ENCODE measurements at places on chromosomes 1 and 21.

DNA sequence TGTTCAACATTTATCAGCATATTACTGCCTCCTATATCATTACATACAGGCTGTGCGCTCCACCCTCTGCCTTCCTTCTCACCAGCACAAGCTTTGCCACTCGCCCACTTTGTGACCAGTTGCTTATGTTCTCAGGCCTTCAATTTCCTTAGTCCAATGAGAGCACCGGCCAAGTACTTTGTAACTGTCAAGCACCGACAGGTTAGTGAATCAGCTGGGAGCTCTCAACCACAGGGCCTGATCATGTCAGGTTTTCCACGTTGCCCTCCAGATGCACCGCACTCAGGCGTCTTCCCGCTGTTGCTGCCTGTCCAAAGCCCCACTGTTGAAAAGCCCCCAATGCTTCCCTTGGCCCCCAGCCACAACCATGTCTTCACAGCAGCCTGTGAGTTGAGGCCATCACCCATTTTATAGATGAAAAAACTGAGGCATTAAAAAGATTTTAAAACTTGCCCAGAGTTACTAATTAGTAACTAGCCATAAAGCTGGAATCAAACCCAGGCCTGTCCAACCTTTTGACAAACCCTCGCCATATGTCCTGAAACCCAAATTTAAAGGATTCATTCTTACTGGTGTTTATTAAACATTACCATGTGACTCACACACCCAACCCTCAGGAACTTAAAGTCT, 3.4 kb upstream of the KCNN3 start:
- DNase-seq: no peak

- DNase-seq: no peak
These were observed 208.3 kb upstream of the NCAM2 start for GRCh38 chr21:20789729-20790500.

- no peak for DNase-seq
These were observed 365.9 kb downstream of the COL11A1 start for GRCh38 chr1:102742426-102742825.

GRCh38 chr1:203492082-203492747, 1.7 kb upstream of the OPTC start:
- no peak for DNase-seq

- DNase-seq: no peak
These were observed 14.5 kb upstream of the TNFRSF1B start for GRCh38 chr1:12152113-12152891.

DNA sequence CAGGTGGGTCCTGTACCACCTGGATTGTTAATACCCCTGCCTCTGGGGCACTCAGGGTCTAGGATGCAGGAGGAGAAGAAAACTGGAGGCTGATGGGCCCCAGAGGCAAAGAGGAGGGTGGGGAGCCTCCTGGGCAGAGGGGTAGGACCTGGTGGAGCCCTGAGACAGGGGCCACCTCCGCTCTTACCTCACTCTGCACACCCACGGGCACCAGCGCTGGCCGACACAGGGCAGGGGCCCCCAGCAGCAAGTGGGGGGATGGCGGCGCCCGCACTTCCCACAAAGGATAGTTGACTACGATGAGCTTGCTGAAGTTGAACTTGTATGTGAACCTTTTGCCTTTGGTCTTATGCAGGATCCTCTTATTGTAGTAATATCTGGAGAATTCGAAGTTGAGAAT, 1.1 kb downstream of the ETV3L start:
- no peak for DNase-seq

GRCh38 chr1:159955456-159955855, 1.4 kb upstream of the SLAMF9 start:
- DNase-seq: no peak

- DNase-seq: no peak
These were observed 169.8 kb upstream of the CXADR start for GRCh38 chr21:17343055-17343454.

DNA sequence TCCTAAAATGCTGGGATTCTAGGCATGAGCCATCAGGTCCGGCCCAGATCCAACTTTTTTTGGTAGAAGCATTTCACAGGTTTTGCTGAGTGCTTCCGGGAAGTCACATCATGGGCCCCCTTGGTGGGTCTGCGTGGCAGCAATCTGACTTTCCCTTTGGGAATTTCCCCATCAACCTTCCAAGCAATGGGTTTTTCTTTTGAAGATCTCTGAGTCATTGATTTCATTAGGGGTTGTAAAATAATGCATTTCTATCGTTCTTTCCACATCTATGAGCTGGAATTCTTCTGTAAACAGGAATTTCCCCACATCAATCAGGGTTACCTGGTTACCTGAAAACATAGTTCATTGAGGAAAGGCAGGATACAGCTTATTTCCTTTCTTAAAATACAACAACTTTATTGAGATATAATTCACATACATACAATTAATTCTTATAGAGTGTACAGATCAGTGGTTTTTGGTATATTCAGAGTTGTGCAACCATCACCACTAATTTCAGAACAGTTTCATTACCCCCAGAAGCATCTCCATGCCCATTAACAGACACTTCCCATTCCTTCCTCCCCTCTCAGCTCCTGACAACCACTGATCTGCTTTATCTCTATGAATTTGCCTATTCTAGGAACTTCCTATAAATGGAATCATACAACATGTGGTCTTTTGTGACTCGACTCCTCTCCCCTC, 9.9 kb upstream of the ZBTB17 start:
- no peak for DNase-seq

- DNase-seq: no peak
These were observed 1327.9 kb downstream of the BRINP3 start for GRCh38 chr1:189149547-189150375.

- DNase-seq: no peak
These were observed 16.1 kb downstream of the ZBTB18 start for GRCh38 chr1:244066954-244067716.

GRCh38 chr1:95287081-95287480, 53.1 kb downstream of the RWDD3 start:
- DNase-seq: no peak

- DNase-seq: no peak
These were observed 135.3 kb upstream of the CTTNBP2NL start for GRCh38 chr1:112260699-112261098.

- DNase-seq: no peak
These were observed 6.9 kb upstream of the A3GALT2 start for GRCh38 chr1:33327587-33328325.

GRCh38 chr1:48730164-48730910, 46.4 kb downstream of the BEND5 start:
- no peak for DNase-seq

- no peak for DNase-seq
These were observed 107.1 kb downstream of the SPSB1 start for GRCh38 chr1:9399510-9400424.

GRCh38 chr1:165678509-165678908, 19.9 kb downstream of the ALDH9A1 start:
- no peak for DNase-seq

DNA sequence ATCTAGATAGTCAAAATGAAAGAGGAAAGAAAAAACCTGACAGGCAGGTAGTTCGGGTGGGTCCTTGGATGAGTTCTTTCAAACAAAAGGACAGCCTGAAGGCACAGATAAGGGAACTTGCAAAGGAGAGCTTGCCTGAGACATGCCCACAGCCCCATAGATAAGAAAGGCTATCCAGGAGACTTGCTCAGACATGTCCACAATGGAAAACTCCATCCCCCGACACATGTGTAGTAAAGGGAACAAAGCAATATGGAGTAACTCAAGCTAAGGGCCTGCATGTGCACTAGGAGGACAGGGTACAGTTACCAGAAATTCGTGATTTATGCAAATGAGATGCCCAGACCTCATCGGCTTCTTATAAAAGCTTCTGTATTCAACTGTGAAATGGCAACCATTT, 281.5 kb downstream of the NEGR1 start:
- no peak for DNase-seq

- DNase-seq: no peak
These were observed 62.4 kb downstream of the DIRAS3 start for GRCh38 chr1:67988066-67988465.

DNA sequence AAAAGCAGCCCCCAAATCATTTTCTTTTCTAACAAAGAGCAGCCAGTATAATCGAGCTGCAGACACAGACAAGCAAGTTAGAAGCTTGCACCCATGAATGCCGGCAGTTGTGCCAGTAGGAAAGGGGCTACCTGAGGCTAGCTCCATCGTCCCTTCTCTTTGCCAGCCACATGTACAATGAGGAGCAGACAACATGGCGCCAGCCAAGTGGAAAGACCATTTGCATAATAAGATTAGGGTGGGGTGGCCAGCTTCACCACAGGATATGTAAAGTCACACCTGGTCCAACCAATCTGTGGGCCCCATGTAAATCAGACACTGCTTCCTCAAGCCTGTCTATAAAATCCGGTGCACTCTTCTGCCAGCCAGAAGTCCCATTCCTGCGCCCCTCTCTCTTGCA, 103.7 kb downstream of the CCDC185 start:
- no peak for DNase-seq

DNA sequence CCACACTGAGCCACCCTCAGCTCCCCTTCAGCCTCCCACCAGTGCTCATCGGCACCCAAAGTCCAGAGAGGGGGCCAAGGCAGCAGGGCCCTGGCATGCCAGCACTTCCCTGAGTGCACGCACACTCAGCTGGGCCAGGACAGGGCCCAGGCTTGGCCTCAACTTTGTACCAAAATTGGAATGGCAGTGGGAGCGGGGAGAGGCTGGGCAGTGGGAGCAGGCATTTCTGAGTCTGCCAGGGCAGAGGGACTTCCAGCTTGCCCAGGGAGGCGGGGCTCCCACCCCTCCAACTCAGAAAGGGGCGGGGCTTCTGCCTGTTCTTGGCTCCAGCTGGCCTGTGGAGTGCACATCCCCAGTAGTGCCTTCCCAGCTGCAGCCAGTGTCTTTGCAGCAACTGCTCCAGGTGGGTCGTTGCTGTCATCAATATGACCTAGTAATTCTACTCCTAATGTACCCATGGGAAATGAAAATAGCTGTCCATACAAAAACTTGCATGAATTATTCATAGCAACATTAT, 10.3 kb upstream of the SNX7 start:
- DNase-seq: no peak

DNA sequence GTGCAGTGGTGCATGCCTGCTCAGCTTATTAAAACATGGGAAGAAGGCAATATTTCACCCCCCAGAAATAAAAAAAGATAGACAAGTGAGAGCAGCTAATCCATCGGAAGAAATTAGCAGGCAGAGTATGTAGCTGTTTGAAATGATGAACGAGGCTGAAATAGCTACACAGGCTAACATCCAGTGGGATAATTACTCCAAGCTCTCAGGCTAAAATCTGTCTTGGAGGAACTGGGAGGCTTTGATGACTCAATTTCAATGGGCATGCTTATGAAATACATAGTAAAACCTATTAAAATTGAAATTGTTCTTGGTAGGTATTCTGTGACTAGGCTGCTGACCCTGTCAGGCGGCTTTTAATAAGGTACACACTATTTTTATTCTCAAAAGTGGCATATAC, 84.1 kb upstream of the RRP15 start:
- no peak for DNase-seq

DNA sequence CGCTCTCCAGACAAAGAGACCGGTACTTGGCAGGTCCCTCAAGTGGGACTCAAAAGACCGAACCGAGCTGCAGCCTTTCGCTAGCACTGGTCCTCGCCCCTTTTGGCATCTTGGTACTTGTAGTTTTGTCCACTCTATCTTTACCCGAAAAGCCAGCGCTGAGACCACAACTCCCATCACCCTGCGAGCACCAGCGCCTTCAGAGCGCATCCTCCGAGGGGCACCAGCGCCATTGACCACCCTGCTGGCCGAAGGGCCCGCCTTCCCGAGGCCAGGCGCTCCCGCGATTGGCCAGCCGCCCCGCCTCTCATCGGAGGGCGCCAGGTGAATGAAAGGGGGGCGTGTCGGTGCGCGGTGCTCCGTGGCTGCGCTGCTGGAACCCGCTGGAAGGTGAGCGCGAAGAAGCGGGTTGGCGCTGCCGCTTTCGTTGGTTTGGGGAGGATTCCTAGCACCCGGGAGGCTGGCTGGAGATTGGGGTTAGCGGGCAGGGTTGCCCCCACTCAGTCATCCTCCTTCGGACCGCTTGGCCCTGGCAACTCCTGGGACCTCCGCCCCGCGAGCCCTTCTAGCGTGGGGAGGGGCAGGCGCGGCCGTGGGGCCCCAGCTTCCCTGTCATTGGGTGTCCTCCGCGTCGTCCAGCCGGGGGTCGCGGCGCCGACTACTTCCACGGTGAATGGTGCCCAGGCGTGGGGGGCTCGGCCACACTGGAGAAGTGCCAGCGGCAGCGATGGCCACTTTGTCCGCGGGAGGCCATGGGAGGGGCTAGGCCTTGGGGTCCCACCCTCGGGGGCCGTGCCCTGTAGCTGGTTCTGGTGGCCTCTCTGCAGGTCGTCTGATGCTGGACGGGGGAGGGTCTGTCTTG, at the start of gene ZBTB8B:
ZBTB8B (plus strand) TSS at position 357 of the 862 bp plus-strand sequence. CDS start 5,553 bp downstream, outside the sequence.
- DNase-seq: no peak

- DNase-seq: no peak
These were observed 103.5 kb upstream of the ZBTB40 start for GRCh38 chr1:22347854-22348760.

DNA sequence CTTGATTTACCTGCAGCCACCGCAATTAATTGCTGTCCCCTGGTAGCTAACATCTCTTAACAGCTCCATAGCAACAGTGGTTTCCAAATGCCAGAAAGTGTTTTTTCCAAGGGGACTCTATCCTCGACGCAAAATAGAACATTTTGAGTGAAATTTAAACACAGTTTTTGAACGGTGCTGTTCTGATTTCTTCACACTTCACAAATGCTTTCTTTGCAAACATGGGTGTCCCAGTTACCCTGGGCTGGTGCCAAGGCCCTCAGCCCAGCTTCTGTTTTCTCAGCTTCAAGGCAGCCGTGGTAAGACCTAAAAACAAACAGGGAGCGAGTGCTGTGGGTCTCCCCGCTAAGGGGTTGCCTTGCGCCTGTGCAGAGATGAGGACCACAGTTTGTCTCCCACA, 147.3 kb upstream of the VAMP3 start:
- DNase-seq: no peak

GRCh38 chr1:220726634-220727033, 21.5 kb upstream of the MTARC2 start:
- DNase-seq: no peak

GRCh38 chr1:233543338-233544255, 70.3 kb upstream of the KCNK1 start:
- DNase-seq: no peak

DNA sequence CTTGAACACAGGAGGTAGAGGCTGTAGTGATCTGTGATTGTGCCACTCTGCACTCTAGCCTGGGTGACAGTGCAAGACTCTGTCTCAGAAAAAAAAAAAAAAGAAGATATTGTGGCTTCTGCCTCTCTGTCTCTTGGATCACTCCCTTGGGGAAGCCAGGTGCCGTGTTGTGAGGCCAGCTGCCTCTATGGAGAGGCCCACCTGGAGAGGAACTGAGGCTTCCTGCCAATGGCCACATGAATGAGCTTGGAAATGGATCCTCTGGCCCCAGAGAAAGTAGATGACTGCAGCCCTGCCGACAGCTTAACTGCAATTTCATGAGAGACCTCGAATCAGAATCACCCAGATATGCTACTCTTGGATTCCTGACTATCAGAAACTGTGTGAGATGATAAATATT, 19.7 kb upstream of the AK2 start:
- DNase-seq: no peak

GRCh38 chr1:110520827-110521226, 1.9 kb upstream of the KCNA10 start:
- no peak for DNase-seq

GRCh38 chr1:221458447-221459156, 283.3 kb downstream of the DUSP10 start:
- DNase-seq: no peak
